RWPE1 (cell line): ENCODE measurements at places on chromosomes 3 and 15.

GRCh38 chr3:188712248-188712924 is 459.4 kb upstream of the TPRG1 start:
- DNase-seq = no peak

DNA sequence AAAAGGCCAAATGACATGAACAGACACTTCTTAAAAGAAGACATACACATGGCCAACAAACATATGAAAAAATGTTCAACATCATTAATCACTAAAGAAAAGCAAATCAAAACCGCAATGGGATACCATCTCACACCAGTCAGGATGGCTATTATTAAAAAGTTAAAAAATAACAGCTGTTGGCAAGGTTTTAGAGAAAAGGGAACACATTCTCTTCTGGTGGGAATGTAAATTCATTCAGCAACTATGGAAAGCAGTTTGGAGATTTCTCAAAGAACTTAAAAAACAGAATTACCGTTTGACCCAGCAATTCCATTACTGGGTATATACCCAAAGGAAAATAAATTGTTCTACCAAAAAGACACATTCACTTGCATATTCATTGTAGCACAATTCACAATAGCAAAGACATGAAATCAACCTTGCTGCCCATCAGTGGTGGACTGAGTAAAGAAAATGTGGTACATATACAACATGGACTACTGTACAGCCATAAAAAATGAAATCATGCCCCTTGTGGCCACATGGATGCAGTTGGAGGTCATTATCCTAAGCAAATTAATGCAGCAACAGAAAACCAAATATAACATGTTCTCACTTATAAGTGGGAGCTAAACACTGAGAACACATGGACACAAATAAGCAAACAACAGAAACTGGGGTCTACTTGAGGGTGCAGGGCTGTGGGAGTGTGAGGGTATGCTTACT is 190.7 kb upstream of the MCTP2 start:
- no peak for DNase-seq

DNA sequence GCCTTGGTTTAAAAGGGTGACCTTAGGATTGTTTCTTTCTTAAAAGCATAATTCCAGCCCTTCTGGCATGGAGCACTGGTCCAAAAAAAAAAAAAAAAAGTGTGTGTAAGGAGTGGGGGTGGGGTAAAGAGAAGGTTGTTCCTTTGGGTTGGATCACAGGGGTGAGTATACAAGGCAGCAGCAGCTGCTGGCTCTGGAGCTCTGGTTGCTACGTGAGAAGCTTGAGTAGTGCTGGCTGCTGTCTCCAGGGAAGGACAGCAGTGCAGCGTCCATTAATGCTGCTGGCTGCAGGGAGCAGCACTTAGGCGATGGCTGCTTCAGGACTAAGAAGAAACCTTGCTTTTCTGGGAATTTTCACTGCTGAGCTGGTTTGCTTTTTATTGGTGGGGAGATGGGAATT is 2.3 kb downstream of the SETD5 start:
- peak; percentile 41 for DNase-seq

DNA sequence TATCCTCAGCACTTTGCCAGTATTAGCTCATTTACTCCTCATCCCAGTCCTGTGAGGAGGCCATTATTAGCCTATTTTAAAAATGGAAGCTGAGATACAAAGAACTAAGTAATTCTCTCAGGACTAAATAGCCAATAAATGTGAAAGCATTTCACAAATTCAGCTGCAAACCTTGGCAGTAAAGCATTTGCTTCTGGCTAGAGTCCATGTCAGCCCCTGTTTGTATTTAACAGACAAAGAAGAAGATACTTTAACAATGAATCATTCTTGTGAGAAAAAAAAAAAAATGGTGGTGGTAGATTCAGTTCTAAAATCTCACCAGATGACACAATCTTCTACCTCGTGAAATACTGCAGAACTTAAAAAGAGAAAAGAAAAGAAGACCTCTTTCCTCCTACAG is 85.0 kb upstream of the CNTN6 start:
- DNase-seq = no peak

DNA sequence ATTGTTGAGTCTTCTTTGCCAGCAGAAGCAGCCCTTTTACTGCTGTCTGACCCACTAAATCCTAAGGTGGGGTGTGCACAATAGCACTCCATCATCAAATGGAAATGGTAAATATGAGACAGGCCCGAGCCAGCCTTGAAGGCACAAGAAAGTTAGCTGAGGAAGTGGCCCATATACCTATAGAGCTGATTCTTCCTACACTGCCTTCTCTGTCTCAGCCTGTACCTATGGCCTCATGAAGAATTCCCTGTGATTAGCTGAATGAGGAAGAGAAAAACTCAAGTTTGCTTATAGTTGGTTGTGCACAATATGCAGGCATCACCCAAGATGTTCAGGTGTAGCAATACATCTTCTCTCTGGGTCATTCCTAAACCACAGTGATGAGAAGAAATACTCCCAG is 31.7 kb upstream of the XCR1 start:
- DNase-seq = no peak

DNA sequence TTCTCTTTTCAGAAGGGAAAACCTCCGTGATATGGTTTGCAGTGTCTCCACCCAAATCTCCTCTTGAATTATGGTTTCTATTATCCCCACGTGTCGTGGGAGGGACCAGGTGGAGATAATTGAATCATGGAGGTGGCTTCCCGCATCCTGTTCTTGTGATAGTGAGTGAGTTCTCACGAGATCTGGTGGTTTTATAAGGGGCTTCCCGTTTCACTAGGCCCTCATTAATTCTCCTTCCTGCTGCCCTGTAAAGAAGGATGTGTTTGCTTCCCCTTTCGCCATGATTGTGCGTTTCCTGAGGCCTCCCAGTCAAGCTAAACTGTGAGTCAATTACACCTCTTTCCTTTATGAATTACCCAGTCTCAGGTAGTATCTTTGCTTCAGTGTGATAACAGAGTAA is 692.7 kb upstream of the GRM7 start:
- DNase-seq = no peak

DNA sequence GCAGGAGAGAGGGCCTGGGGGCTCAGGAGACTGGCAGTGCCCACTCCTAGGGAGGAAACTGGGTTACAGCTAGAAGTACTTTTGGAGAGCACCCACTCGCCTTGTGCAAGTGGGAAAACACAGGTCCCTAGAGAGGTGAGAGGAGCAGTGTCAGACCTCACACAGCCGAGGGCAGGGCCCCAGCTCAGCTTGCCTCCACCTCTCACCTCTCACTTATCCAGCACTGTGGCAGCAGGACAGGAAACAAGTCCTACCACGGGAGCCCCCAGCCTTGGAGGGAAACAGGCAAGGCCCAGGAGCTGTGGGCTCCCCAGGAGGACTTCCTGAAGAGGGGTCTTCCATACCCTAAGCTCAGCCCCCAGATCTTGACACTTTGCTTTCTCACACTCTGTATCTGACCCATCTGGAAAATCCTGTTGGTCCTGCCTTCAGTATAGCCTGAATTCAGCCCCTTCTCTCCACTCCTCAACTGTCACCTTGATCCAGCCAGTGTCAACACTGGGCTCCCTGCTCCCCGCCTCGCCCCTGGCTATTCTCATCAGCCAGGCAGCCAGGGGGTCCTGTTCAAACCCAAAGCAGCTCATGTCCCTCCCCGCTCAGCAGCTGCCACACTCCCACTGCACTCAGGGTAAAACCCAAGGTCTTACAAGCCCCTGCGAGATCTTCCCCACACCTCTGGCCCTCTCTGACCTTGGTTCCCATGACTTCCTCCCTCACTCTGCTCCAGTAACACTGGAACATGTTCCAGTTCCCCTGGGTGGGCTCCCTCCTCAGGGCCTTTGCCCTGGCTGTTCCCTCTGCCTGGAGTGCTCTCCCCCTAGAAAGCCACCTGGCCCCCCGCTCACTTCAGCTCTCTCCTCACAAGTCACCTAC is 870 bp upstream of the TMEM40 start:
- DNase-seq = no peak

GRCh38 chr3:126501736-126502135 is 15.8 kb downstream of the UROC1 start:
- DNase-seq = no peak

DNA sequence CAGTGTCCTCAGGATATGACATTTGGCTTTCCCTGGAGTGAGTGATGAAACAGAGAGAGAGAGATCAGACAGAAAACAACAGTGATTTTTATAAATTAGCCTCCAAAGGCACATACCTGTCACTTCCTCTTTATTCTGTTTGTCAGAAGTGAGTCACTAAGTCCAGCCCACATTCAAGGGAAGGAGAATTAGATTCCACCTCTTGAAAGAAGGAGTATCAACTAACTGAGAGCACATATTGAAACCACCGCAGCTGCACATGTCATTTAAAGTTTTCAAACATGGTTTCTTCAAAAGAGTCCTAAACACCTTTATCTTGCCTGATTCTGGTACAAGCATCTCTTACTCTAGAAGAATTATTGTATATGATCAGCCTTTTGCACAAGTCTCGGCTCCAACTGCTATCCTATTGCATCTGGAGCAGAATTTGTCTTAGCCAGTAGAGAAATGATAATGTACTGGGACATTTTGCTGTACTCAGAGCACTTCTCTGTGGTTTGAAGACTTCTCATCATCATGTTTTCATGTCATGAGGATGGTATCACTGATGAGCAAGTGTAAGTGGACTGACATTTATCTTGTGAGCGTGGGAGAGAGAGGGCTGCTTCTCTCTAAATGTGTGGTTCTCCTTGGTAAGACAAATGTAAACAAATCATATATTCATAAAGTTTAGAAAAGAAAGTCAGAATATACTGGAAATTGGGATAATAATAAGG is 338.9 kb upstream of the CFAP20DC start:
- DNase-seq = peak; percentile 2

- DNase-seq = no peak
Observed at GRCh38 chr3:120472121-120472844, 21.5 kb upstream of the FSTL1 start.

GRCh38 chr15:45230245-45230965 is 21.6 kb upstream of the SLC28A2 start:
- DNase-seq = no peak

GRCh38 chr3:180267202-180267843 is 230.6 kb upstream of the PEX5L start:
- DNase-seq = no peak

DNA sequence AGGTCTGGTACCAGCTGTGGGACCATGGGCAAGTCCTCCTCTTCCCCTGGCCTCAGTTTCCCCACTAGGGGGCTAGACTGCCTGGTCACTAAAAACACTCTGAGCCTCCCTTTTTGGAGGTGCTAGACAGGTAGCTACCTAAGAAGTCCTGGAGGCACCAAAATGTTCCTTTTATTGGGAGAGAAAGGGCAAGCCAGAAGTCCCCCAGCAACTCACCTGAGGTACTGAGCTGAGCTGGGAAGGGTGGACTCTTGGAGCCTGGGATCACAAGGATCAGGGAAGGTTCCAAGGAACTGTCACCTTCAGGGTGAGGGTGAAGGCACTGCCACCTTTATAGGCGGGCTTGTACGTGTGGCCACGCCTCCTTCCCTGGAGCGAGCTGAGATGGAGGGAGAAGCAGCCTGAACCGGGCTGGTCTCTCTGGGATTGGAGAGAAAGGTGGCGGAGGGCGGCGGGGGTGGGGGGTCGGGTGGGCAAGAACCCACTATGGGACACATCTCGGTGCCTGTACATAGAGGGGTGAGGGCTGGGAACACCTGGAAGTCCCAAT is at the start of gene CYP1A1:
TSS of gene CYP1A1 (minus strand) at position 304 of the 550 bp plus-strand sequence. CDS start 2,431 bp downstream, outside the sequence.
- peak; percentile 27 for DNase-seq

- no peak for DNase-seq
Observed at GRCh38 chr15:74136814-74137536, 6.6 kb downstream of the ISLR2 start.

DNA sequence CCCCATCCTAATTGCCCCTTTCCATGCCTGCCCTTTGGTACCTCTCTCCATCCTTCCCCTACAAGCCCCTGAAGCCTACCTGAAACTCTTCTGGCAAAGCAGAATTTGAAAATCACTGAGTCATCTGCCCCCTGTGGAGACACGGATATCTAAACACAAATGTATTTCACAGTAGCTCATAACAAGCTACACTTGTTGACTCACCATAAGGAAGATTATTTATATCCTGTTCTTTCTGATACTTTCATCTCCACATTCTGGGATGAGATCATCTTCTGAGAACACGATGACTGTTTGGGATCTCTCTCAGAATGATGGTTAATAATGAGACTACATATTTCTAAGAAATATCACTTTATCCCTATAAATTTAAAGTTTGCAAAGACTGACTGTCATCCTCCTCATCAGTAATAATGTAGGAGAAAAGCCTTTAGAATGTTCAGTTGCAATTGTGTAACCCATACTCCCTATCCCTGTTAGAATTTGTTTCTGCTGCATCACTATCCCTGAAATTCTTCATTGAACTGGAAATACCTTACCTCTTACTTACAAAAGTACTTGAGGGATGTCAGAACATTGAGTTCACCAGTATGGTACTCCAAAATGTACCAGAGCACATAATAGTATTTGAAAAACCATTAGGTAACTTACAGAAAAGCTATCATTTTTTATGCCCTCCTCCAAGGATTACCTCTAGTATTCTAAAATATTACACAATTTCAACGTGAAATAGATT is 116.1 kb upstream of the IL12A start:
- peak; percentile 92 for DNase-seq

- no peak for DNase-seq
Observed at GRCh38 chr3:9955611-9956352, 3.6 kb upstream of the PRRT3 start.
